Stimulated activated effector memory CD8-positive, alpha-beta T cell treated with anti-CD3 and anti-CD28 coated beads, Interleukin-12 subunit alpha, Interleukin-12 subunit beta, amount 100 ng/mL, for 72 hours (primary cell): ENCODE measurements at places on chromosomes 2 and 18.

- no peak for DNase-seq
Observed at GRCh38 chr2:234881413-234882241, 70.2 kb upstream of the SH3BP4 start.

DNA sequence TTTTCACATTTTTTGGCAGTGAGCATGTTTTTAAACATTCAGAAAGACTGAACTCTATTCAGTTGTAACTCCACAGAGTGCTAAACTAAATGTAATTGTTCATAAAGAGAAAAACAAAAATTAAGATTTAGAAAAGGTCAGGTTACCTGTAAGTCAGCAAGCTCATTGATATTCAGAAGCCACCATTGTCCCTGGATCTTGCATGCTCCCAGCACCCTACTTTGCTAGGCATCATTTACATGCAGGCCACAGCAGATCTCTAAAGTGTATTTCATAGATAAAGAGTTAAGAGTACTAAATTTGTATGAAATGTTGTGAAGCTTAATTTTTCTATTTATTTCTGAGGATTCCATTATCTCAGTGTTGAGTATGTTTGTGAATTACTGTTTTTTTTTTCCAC is 64.8 kb upstream of the CDH19 start:
- DNase-seq, result no peak

GRCh38 chr2:239983004-239983778 is 42.0 kb downstream of the NDUFA10 start:
- DNase-seq, result no peak

- no peak for DNase-seq
Observed at GRCh38 chr2:152028182-152028862, 70.5 kb downstream of the CACNB4 start.

DNA sequence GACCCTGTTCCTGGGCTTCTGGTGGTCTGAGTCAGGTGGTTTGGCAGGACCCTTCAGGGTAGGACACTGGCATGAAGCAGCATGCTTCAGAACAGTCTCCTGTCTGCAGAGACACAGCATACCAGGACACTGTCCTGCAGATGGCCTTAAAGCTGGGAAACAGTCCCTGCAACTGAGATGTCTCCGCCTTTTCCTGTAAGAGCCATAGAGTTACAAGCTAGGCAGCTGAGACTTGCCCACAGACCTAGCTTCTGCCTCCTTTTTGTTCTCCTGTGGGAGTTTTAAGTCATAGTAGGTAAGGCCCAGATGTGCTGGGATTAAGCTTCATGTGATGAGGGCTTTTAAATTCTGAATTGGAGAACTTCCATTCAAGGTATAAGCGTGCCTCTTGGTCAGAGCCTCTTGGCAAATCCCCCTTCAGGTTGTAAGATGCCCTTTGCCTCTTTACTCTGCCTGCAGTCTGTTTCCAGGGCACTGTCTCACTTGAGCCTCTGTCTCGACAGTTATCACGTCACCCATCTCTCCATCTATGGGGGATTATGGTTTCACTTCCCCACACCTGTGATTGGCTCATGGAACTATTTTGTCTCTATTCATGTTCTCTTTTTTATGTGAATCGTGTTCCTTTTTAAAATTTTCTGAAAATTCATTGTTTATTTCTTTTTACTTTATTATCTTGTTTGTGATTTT is 51.8 kb downstream of the COA5 start:
- no peak for DNase-seq

DNA sequence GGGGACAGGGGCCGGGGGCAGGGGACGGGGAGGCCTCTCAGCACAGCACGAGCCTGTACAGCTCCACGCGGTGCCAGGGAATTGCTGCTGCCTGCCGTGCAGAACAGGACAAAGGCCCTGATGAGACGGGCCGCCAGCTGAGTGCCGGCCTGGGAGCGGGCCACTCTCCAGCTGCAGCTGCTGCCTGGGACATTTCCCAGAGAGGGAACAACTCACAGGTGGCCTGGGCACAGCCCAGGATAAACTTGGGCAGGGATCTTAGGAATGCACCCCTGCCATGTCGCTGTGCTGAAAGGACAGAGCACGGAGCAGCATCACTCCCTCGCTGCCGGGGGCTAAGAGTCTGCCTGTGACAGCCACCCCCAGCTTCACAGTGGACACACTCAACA is 38.8 kb downstream of the CENPO start:
- DNase-seq, result no peak

DNA sequence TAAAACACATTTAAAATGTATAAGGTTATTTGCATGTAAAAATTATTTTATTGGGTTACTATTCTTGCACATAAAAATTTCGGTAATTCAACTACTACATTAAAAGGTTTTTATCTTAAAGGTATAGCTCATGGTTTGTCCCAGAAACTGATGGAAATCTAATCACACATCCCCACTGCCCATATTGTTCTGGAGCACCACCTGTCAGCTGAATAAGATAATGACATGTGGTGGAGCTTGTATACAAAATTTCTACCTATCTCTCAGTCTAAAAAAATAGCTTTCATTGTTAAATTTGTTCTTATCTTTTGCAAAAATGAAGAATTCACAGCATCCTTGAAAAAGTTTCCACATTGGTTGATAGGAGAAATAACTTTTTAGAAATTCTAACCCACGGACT is 18.3 kb downstream of the ERBB4 start:
- no peak for DNase-seq

- no peak for DNase-seq
Observed at GRCh38 chr18:36152781-36153180, 23.1 kb downstream of the ELP2 start.

GRCh38 chr2:121567957-121568409 is 37.3 kb downstream of the RNU4ATAC start:
- DNase-seq, result no peak

- DNase-seq, result no peak
Observed at GRCh38 chr2:96802721-96803120, 13.3 kb upstream of the CNNM3 start.

DNA sequence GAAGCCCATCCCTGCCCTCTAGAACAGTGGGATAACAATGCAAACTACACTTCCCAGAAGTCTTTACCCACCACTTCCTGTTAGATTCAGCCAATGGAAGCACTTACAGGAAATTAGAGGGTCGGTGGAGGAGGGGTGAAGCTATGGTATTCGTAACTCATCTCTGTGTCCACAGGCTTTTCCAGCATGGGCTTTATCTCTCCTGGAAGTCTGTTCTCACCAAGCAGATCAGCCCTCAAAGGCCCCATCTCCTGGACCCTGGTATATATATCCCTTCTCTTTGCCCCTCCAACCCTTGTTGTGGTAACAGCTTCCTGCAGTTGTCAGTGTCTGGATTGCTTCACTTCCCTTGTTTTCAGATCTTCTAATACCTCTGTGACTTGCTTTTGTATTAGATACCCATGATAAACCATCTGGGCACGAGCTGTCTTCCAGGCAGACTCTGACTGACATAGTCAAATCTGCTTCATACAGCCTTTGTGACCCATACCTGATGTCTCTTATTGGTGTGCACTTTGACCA is 475.0 kb upstream of the POU3F3 start:
- DNase-seq, result no peak

GRCh38 chr2:98181346-98181745 is 94.4 kb downstream of the VWA3B start:
- DNase-seq, result no peak

GRCh38 chr2:28490558-28490957 is 5.3 kb upstream of the PLB1 start:
- no peak for DNase-seq

DNA sequence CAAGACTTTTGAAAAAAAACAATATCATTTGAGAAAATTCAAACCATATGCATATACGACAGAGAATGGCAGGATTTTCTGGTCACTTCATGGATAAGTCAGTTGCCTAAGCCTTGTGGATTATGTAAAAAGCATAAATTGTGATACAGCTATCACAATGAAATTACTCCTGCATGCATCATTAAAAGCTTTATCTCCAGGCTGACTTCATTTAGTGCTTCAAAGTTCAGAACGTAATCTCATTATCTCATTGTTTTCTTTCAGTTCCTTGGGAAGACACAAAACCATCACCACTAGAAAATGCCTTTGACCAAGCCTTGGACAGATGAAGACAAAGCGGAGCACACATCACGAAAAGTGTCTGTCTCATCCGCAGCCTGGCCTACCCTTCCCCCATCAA is 57.0 kb downstream of the L3MBTL4 start:
- no peak for DNase-seq

DNA sequence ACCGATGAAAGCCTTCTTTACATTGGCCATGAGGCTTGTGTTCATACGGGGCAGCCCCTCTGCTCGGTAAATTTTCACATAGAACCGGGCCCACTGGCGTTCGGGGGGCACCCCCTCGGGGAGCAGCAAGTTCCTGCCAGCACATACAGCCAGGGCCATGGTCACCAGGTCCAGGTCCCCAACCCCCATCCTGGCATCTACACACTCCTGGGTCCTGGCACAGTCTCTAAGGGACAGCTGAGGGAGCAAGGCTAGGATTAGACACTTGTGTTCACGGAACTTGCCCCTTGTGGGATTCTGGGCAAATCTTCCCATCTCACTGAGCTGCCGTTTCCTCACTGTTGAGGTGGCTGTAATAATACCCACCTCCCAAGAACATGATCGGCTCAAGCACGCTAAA is 5.6 kb upstream of the OTOF start:
- DNase-seq, result no peak

DNA sequence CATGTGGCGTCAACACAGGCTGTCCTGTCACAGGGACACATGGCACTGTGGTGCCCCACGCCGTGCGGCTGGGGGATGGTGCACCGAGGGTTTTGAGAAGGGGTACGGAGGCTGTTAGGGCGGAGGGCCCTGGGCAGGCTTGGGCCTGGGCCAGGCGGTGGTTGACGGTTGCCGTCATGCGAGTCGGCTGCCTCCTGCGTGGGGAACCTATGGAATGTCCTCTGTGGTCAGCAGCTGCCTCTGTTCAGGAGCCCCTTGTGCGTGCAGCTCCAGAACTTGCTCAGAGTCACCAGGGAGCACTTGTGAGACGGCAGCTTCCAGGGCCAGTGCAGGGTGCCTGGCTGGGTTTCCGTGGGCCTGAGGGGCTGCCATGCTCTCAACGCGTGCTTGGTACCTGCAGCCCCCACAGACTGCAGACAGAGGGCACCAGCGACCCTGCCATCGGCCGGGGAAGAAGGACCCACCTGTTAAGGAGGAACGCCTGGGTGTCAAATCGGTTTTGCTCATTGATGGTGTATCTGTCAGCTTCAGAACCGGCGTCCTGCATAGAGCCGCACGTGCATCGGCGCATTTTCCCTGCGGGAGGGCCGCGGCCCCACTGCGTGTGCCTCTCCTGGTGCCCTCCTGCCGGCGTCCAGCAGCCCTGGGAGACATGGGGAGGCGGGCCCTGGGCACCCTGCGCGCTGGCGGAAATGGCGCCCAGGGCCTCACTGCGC is 10.0 kb upstream of the D2HGDH start:
- no peak for DNase-seq

- no peak for DNase-seq
Observed at GRCh38 chr18:59767732-59768131, 70.5 kb upstream of the CCBE1 start.

DNA sequence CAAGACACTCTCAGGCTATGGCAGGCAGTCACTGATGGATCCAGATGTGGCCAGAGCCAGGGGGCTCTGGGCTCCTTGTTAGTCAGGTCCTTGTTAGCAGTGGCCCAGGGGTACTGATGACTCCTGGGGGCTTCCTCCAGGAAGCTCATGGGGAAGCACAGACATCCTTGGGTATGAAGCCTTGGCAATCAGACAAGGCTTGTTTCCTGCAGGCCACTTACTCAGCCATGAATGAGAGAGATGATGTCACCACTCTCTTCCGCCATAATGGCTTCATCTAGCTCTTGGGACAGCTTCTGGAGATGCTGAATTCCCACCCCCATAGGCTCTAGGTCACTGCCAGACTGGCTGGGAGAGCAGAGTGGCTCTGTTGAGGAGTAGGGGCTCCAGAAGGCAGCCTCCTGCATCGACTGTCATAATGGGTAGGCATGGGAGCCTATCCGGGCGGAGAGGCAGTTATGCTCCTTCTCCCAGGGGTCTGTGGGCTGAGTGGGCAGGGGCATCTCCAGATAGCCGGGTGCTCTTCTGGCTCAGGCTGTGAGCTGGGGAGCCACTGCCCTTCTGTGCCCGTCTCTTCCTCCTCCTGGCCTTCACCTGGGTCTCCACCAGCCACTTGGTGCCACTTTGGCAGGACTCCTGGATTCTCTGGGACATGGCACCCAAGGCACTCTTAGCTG is 40.2 kb upstream of the BMPR2 start:
- no peak for DNase-seq

GRCh38 chr2:38174646-38175423 is 98.9 kb upstream of the CYP1B1 start:
- DNase-seq, result no peak

GRCh38 chr2:203734276-203734983 is 28.0 kb downstream of the CD28 start:
- no peak for DNase-seq

GRCh38 chr2:196406-196805 is 67.4 kb downstream of the SH3YL1 start:
- DNase-seq, result no peak

GRCh38 chr2:37925063-37925897 is at the start of gene RMDN2:
Gene RMDN2 (plus strand): TSS chr2:37925287. CDS start chr2:37929278, 3,991 bp downstream.
- DNase-seq, result peak; percentile 94

DNA sequence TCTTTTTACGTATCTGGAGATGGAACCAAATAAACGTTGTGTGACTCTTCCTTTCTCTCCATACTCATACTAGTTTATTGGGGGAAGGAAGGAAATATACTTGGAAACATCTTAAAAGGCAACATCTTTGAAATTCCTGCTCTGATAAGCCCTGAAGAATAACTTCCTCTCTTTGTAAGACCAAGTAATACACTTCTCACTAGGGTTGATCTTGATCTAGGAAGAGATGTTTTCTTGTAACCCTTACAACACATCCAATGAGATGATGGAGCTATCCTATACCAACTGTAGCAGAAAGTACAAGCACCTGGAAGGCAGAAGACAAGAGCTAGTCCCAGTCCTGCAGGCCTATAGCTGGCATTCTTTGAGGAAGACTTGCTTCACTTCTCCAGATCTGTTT is 2.0 kb downstream of the ANKRD44 start:
- no peak for DNase-seq

GRCh38 chr2:215966951-215967350 is 46.4 kb downstream of the MREG start:
- no peak for DNase-seq

DNA sequence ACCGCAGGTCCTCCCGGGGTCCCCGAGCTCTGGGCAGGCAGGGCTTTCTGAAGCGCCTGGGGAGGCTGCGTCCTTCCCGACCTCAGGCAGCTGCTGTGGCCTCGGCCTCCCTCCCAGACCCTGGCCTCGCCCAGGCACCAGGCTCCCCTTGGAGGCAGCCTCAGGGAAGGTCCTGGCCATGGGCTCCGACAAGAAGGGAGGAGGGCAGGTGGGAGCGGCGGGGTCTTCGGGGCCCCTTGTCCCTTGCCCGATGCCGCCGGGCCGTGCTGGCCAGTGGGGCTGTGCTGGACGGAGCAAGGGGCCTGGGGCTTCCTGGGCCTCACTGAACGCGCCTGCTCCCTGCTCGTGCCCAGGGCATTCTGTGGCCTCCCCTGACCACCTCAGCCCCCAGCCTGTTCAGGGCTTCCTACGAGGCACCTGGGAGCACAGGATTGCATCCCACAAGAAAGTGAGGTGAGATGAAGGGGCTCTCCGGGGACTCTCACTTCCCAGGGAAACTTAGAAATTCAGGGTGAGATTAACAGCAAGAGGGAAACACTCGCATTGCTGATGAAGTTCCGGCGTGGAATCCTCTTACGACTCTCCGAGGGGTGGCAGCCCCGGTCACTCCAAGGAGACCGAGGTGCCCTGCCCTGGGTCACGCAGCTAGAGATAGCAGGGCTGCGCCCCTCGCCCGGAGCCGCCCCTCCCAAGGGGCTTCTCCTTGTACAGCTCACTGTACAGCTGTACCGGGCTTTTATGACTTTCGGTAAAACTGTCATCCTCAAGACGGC is 778 bp downstream of the MFSD2B start:
- DNase-seq, result no peak

- DNase-seq, result no peak
Observed at GRCh38 chr2:17427401-17427800, 90.8 kb downstream of the RAD51AP2 start.
